Fibroblast of gingiva (primary cell): ENCODE measurements at places on chromosomes 13 and 19.

- no peak for DNase-seq
These were observed 9.9 kb downstream of the RFX2 start for GRCh38 chr19:6100284-6100915.

DNA sequence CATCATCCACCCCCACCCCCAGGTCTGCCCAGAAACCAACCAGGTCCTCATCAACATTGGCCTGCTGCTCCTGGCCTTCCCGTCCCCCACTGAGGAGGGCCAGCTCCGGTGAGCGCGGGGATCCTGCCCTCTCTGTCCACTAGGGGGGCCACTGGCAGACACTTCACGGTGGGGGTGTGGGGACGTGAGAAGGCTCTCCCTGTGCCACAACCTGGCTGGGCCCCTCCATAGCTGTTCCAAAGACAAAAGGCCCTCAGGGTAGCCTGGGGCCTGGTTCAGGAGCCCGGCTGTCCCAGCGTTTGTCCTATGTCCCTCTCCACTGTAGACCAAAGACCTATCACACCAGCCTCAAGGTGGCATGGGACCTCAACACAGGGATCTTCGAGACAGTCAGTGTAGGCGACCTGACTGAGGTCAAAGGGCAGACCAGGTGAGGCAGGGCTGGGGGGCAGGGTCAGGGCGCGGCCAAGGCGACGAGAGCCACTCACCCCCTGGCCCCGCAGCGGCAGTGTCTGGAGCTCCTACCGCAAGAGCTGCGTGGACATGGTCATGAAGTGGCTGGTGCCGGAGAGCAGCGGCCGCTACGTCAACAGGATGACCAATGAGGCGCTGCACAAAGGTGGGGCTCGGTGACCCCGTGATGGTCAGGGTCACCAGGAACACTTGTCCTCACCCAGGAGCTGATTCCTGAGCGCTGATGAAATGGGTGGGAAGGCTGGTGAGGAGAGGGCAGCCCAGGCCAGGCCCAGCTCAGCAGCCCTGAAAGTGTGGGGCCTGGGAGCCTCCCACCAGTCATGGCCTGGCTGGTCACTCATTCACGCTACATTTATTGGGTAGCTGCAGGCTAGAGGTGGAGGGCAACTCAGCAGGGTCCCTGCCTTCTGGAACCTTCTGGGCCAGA is 7.9 kb downstream of the DCAF15 start:
- no peak for DNase-seq

- DNase-seq, result no peak
These were observed 33.4 kb upstream of the KLF5 start for GRCh38 chr13:73025217-73026012.

- peak; percentile 41 for DNase-seq
These were observed 13.2 kb downstream of the NCAN start for GRCh38 chr19:19224852-19225494.

DNA sequence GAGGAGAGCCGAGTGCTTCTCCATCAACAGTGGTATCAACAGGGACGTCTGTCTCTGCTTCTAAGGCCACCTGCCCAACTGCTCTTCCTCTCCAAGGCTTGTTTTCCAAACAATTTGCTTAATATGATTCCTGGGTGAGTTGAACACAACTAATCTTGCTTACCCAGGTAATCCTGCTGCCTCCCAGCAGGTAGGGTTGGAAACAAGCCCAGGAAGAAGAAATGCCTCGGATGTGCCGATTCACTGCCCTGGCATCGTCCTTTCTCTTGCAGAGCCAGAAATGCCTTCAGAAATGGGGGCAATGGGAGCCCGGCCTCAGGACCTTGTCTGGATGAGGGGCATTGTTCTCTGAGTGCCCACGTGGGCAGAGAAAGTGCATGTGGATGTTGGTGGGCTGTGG is 51.9 kb upstream of the C1QTNF9B start:
- DNase-seq, result no peak
